ENCODE measurements at places on chromosomes 2 and 18. TPM values are rescaled to one million over a fixed set of nuclear protein-coding genes. Genes with fewer than 3 reads are reported as not detected.

- DNase-seq, result no peak
These were observed 42.3 kb downstream of the NOL10 start for GRCh38 chr2:10647441-10647840.

DNA sequence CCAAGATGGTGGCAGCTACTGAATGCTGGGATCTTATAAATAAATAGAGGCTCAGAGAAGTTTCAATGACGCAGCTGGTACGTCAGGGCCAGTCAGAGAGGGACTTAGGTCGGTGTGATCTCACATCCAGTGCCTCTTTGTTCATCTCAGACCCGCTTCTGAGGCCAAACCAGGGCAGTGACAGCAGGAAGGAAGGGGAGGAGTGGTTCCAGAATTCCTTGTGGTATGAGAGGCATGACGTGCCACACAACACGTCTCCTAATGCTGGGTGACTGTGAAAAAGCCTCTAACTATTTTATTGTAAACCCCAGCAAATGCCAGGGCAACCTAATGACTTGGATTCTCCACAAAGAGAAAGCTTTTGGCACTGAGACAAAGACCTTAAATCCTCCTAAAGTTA lies 423.3 kb downstream of the LPIN1 start:
- DNase-seq, result peak; percentile 82

Gene EGR4
- polyA plus RNA-seq, result not detected

Gene RTP5
- not detected for polyA plus RNA-seq

GRCh38 chr2:219792446-219792845 lies 165.0 kb downstream of the SLC4A3 start:
- DNase-seq, result no peak

Gene TRAPPC12
- 69.9 TPM for polyA plus RNA-seq

GRCh38 chr2:104749856-104750460 lies 104.0 kb upstream of the POU3F3 start:
- DNase-seq, result no peak

GRCh38 chr2:154813636-154814035 lies 115.1 kb downstream of the KCNJ3 start:
- DNase-seq, result no peak

Gene VWC2L
- polyA plus RNA-seq, result not detected

Gene ALK
- polyA plus RNA-seq, result not detected

DNA sequence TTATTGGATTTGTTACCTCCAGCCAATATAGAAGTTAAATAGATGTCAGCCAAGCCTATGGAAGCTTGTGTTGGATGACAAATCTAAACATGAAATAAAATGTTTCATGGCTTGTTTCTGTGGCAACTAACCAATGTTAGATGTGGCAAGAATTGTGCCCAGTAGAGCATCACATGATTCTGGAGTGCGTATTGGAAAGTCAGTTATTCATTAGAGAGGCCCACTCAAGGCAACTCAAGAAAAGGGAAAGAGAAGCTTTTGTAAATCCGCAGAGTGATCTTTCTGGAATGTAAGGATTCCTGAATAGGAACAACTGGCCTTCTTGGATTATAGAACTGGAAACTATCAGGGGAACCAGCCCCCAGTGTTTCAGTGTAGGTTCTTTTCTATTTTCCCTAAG lies 162.9 kb downstream of the TMEM247 start:
- no peak for DNase-seq

DNA sequence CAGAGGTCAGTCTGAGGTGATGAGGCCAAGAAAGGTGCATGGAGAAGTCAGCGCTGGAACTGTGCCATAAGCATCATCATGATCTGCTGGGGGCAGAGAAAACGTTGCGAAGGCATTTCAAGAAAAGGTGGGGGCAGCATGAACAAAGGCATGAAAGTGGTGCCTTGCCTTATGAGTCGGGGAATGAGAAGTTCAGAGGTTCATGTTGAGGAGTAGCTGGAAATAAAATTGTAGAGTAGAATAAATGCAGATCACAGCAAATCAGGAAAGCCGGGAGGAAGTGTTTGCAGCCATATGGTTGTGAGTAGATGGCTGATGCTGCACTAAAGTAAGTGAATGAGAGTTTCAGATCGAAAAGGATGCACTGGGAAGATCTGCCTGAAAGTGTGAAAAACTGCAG lies 72.1 kb upstream of the ARL5A start:
- no peak for DNase-seq

GRCh38 chr18:50814395-50814794 lies 5.4 kb downstream of the MRO start:
- no peak for DNase-seq

DNA sequence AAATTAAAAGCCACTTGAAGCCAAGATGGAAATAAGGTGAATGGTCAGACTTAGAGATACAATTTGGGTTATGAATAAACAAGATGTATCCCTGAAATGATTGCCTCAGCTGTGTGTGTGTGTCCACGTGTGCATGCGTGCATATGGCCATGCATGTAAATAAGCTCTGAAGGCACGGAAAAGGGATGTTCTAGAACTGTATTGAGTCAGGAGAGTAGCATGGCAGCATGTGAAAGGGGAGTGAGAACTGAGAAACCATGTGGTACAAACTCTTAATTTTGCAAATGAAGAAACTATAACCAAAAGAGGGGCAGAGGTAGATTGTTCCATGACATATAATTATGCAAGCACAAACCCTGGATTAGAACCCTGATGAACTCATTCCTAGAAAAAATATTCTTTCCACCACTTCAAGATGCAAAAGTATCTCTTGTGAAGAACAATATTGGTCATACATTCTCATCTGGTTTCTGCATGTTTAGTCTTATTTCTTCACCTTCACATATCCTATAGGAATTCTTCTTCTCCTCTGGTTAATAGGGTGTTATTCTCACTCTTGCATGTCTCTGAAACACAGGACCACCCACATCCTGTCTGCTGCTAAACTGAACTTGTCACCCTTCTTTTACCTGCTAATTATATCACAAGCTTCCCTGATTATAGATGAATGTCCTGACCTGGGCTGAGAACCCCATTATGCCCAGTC lies 455.8 kb downstream of the SETBP1 start:
- no peak for DNase-seq

DNA sequence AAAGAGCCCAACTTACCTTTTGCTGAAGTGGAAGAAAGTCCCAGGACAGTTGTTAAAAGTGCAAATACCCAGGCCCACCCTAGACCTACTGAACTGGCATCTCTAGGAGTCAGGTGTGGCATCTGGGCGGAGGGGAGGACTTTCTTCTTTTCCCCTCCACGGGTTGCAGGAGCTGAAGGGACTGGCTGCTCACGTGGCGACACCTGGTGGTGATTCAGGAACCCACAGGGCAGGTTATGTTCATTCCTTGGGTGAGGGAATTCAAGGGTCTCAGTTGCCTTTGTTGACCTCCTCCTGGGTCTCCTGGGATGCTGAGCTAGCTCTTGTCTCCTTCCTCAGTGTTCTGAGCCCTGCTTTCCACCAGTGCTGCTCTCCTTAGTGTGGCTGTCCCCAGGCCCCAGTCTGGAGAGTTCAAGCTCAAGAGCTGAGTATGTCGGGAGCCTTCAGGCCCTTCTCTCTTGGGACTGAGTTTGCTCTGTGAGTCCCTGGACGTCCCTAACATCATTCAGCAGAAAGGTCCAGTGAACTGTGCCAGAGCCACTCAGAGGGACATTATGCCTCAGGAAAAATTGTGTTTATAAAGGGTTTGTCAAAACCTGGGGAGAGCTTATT lies 56.9 kb downstream of the DYSF start:
- peak; percentile 83 for DNase-seq

Gene CAPN14
- not detected for polyA plus RNA-seq

Gene C2orf74
- 15.8 TPM for polyA plus RNA-seq

- no peak for DNase-seq
These were observed 126.5 kb downstream of the GPR39 start for GRCh38 chr2:132542953-132543569.

GRCh38 chr2:172102391-172103359 lies at the start of gene DLX2:
DLX2 (minus strand) TSS chr2:172102900; CDS start chr2:172102538, 362 bp downstream.
- DNase-seq, result peak; percentile 95

DNA sequence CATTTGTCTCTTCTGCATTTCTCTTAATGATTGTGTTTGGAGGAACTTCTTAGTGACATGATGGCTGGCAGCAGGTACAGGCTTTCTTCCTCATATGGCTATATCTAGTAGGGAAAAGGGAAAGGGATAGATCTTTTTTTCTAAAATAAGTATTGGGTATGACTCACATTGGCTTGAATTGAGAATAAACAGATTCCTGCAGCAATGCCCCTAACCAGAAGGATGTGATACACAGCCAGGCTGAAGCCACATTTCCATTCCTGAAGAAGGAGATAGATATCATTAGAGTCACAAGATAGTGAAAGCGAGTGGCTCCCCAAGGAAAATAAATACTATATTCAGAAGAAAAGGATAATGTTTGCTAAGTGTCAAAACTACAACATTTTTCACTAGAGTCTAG lies 61.1 kb downstream of the VWC2L start:
- DNase-seq, result no peak

- no peak for DNase-seq
These were observed 211.6 kb upstream of the SMAD7 start for GRCh38 chr18:49162226-49162864.

GRCh38 chr2:148546270-148546669 lies 98.3 kb upstream of the EPC2 start:
- DNase-seq, result no peak

- DNase-seq, result no peak
These were observed 301.3 kb downstream of the ZNF407 start for GRCh38 chr18:74898965-74899364.

- DNase-seq, result no peak
These were observed 8.6 kb downstream of the CCNT2 start for GRCh38 chr2:134927195-134927594.

Gene AKAIN1
- 3.2 TPM for polyA plus RNA-seq

DNA sequence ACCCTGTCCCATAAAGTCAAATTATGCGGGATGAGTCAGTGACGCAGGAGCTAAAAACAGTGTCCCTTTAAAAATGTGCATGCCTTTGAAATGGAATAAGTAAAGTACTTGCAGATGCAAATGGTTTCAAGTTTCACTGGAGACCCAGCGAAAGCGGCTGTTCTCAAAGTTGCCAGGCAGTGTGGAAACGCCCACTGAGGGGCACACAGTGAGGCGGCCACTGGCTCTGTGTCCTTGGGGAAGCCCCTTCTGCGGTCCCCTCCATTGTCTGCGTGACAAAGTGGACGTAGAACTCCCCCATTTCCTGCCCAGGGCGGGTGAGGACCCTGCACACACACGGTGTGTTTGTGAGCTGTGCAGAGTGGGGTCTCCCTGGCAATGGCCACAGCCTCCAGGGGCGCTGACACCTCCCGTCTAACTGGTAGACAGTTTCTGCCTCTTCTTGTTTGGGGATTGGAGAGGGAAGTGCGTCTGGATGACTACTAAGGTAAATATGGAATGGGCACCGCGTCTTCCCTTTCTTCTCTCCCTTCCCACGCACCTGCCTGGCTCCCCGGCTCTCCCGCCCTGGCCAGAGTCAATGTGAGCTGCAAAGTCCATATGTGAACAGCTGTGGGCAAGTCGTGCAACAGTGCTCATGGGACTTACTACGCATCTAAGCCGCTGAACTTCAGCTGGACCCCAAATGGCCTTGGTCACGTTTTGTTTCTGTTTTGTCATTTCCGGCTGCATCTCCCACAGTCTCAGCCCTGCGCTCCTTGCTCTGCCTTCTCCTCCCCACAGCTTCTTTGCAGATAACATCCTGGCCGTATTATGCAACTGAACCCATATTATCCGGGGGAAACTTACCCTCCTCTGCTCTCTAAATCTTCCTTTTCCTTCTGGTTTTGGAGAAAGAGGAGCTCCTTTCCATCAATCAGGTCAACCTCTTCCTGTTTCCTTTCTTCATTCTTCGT lies 33.7 kb upstream of the ZNF516 start:
- peak; percentile 46 for DNase-seq

- no peak for DNase-seq
These were observed 81.5 kb upstream of the SLC66A3 start for GRCh38 chr2:11073776-11074175.

DNA sequence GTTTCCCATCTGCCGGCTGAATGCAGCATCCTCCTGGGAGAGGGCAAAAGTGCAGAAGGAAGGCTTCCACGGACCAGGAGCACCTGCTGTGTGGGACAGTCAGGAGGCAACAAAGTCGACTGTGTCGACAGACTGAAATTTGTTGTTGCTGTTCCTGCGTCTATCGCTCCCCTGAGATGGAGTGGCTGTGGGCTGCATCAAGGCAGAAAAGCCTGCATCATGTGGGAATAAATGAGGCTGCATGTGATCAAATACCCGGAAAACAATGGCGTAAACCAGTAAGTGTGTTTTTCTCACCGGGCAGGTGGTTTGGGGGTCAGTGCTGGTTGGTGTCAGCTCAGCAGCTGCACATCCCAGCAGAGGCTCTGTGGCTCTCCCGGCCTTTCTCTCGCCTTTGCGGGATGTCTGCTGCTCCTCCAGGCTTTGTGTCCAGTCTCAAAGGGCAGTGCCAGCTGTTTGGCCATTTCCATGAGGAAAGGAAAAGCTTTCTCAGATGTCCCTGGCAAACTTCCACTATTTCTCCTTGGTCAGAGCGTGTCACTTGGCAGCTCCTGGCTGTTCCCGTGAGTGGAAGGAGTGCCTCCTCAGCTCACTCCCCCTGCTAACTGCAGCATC lies 262.4 kb downstream of the NDUFA10 start:
- DNase-seq, result no peak

DNA sequence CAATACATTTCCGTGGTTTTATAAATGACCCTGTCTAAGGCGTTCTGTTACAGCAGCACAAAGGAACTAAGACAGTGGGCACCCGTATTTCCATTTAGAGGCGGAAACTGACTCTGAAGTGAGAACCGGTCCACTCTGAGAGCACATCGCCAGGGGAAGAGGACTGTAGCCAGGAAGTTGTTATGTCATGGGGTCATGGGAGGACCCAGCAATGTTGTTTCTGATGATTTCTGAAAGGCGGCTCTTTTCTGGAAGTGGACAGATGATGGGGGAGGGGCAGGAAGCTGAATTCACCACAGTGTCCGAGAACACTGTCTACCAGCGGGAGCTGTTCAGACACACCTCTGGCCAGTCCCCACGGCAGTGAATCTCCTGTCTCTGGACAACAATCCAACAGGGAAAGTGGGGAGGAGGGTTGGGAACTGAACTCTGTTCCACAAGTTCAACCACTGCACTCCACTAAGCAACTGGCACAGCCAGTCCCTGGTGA lies 2.1 kb upstream of the LRRFIP1 start:
- DNase-seq, result no peak

- DNase-seq, result no peak
These were observed 8.6 kb upstream of the RND3 start for GRCh38 chr2:150495993-150496627.

DNA sequence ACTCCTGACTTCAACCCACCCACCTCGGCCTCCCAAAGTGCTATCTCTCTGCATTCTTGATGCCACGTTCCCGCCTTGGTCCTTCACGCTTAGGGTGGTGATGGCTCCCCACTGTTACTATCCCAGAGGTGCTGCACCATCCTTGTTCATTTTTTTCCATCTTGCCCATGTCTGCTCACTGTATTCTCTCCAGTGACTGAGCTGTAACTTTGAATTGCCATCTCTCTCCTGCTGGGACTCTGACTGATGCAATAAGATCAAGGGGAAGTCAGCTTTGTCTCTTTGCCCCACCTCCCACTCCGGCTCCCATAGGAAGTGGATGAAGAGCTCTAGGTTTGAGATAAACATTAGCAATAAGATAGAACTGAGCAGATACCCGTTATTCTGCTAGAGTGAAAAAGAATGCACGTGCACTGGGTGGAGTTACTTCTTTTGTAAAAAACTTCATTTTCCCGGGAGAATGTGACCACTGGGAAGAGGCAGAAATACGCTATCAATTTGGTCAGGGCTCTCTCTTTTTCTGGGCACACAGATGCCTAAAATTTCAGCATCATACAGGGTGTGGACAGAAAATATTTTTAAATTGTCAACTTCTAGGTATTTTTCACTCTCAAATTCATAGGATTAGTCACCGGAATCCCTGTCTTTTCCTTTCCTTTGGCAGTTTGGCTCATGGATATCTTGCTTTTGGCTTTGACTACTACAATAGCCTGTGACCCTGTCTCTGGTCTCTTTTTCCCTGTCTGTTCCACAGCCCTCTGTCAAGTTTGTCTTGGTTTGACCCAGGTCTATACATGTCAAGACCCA lies 105.4 kb downstream of the POLR1A start:
- DNase-seq, result no peak
